Amygdala (tissue), 56 donors: ENCODE measurements at places on chromosomes 3 and 15.

DNA sequence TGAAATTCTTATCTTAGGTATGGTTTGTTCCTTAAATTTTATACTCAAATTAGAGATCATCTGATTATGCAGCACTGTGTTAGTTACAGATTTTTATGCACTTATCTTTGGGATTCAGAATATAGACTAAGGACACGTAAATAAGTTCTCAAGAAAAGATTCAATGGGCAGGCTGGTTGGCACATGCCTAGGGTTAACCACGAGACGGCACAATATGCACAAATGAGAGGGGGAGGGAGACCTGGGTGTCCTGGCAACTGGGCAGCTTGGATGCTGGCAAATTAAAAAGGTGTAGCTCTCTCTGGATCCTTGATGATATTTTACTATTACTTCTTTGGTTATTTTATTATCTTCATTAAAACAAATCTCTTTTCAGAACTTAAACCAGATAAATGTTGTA, 672 bp downstream of the AADAC start:
- DNase-seq = no peak

DNA sequence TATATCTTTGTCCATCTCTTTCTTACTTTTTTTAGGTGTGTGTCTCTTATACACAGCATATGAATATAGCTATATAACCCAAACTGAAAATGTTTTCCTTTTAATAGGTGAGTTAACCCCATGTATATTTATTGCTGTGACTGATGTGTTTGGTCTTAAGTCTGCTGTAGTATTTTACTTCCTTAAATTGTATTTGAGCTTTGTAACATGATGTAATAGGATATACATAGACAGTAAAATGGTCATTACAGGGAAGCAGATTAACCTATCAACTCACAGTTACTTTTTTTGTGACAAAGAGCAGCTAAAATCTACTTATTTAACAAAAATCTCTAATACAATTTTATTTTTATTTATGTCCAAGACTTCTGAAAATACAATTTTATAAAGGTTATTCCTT, 51.8 kb upstream of the CDAN1 start:
- DNase-seq = no peak

GRCh38 chr3:128353991-128354687, 112.6 kb downstream of the DNAJB8 start:
- DNase-seq = no peak

DNA sequence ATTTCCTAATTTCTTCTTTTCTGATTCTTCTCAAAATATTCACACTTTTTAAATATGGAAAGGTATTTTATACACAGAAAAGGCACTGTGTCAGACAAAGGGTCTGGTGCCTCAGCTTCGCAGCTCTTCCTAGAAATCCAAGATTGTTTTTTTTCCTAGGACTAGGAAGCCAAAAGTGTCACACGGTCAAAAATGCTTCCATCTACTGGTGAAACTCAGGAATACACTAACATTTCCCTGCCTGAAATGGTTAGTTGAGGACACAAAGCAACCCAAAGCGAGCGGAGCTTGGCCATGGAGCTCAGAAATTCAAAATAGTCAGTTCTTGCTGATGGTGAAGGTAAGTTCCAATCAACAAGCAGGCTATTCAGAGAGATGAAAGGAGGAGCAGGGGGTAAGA, 426.5 kb upstream of the RASGRP1 start:
- no peak for DNase-seq

GRCh38 chr3:9946112-9947024, 5.8 kb downstream of the PRRT3 start:
- DNase-seq = peak; percentile 65

DNA sequence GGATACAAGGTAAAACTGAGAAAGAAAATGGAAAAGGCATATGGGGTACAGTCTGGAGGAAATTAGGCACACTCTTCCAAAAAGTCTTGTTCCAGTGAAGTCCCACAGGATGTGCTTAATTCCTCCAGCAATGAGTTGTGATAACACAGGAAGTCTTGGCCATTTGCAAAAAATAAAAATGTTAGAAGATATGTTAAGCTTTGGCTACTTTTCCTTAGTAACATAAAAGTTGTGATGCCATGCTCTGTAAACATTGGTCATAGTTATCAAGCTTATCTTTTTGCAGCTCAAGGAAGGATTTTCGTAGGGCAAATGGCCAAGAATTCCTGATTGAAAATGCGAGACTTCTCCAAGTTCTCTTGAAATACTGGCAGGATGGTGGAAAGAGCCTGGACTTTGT, 26.4 kb downstream of the LNP1 start:
- DNase-seq = no peak

DNA sequence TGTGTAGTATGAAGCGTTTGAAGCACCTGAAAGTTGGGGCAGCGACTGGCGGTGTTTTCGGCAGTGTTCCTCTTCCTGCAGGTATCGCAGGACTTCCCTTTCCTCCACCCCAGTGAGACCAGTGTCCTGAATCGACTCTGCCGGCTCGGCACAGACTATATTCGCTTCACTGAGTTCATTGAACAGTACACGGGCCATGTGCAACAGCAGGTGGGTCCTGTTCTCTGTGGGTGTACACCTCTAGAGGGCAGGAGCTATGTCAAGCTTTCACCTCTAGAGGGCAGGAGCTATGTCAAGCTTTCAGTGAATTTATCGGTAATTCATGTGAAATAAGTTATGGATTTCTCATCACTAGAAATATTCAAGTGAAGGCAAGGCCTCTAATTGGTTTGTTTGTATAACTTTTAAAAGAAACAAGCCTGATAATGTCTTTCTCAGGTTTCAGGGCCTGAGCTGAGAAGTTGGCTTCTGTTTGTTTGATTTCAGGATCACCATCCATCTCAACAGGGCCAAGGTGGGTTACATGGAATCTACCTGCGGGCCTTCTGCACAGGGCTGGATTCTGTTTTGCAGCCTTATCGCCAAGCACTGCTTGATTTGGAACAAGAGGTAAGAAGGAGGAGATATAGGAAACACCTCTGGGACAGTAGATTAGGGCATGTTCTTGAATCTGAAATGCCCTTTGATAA, 5.3 kb downstream of the TUBGCP4 start:
- no peak for DNase-seq

- DNase-seq = no peak
Measured at GRCh38 chr3:96931119-96931862, 116.9 kb downstream of the EPHA6 start.

- DNase-seq = no peak
Measured at GRCh38 chr3:72615182-72615581, 233.1 kb downstream of the SHQ1 start.

GRCh38 chr3:53818221-53819162, 27.7 kb downstream of the CHDH start:
- DNase-seq = no peak

GRCh38 chr3:131973731-131974130, 61.1 kb downstream of the CPNE4 start:
- DNase-seq = no peak

- DNase-seq = no peak
Measured at GRCh38 chr3:41080141-41080540, 119.2 kb upstream of the CTNNB1 start.

- no peak for DNase-seq
Measured at GRCh38 chr3:143302638-143303171, 183.1 kb downstream of the CHST2 start.

DNA sequence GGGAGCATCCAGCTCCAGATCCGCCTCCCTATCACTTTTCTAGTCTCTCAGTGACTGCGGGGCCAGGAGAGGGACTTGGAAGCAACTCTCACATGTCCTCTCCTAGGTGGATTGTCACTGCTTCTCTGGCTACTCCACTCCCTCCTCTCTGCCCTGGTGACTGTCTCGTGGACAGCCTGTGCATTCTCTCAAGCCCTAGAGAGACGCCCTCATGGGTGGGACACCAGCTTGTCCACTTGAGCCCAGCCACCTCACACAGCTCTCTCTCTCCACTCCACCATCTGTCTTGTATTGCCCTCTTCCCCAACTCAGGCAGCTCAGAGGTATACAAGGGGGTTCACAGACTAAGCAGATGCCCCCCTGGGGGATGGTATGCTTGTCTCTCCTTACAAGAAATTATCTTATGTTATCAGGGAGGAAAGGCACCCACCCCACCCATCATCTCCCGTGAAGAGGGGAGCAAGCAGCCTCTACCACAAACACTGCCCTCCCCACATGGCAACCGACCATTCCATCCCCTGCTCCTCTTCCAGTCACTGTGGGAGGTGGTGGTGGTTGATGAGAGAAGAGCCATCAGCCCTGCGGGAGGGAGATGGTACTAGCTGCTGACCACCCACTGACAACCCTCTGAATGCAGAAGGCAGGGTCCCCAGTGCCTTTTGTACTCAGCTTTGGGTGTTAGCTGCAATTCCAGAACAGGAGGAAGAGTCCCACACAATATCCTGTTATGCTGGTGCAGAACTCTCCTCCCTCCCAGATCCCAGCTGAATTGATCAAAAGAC, 15.5 kb upstream of the LOXL1 start:
- DNase-seq = no peak

DNA sequence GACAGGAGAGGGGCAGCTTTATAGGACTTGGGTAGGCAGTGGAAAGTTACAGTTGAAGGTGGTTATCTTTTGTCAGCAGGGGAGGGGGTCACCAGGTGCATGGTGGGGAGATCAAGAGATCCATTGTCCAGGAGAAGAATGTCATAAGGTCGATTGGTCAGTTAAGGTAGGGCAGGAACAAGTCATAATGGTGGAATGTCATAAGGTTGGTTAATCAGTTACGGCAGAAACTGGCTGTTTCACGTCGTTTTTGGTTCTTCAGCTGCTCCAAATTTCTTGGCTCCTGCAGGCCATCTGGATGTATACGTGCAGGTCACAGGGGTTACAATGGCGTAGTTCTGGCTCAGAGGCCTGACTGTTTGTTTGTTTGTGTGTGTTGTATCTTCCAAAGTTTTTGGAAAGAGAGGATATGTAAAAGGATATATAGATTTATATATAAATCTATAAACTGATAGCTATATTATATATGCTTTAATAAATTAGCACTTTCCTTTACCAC, 565.1 kb downstream of the ZNF385D start:
- no peak for DNase-seq

DNA sequence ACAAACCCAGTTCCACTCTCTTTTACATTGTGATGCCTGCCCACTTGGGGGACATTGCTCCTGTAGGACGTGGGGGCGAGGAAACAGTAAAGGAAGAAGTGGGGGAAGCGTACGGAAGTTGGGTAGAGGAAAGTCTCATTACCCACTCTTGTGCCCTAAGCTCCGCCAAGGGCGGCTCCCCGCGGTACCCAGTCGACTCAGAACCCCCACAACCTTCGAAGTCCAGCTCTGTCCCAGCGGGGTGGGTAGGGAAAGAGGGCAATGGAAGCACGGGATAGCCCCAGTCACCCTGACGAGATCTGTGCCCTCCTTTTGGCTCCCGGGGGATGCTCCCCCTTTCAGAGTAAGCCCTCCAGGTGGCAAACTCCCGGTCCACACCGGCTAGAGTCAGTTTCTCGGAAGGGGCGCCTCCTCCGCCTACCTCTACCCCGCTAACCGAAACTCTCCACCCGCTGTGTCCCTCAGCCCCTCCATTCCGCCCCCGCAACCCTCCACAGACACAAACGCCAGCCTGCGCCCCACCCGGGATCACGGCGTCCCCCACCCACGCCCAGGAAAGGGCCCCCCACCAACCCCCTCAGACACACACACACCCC, 527 bp downstream of the CSNK1G1 start:
- DNase-seq = no peak

GRCh38 chr15:33693166-33693800, 275.0 kb upstream of the CHRM5 start:
- DNase-seq = no peak

DNA sequence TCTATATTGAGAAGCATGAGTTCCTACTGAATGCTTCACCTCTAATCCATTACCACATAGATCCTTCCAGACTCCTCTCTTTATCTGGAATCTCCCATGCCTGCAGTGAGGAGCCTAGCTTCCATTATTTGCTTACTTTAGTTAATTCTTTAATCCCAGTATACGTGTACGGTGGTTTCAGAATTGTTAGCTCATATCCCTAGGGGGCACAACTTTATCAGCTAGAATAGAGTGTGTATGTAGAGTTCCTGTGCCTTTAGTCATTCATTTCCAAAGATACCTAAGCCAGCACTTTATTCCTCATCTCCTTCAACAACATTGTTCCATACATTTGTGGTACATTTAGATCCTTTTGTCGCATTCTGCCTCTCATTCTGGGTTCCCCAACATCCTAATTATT, 226.0 kb downstream of the TJP1 start:
- no peak for DNase-seq

DNA sequence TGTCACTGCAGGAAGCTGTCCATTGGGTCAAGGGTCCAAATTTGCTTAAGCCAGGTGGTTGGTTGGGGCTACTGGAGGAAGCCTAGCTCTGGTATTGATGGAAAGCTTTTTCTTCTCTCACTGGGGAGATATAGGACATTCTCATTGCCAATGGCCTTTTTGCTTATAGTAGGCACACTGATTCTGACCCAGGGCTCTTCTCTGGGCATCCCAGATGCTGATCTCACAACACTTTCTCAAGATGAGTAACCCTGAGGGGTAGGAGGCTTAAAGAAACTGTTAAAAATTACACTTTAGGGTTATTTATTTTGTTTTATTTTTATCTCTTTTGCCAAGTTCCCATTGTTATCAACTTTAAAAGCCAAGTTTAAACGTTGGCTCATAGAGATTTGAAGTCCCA, 337.8 kb downstream of the LRRC3B start:
- no peak for DNase-seq

DNA sequence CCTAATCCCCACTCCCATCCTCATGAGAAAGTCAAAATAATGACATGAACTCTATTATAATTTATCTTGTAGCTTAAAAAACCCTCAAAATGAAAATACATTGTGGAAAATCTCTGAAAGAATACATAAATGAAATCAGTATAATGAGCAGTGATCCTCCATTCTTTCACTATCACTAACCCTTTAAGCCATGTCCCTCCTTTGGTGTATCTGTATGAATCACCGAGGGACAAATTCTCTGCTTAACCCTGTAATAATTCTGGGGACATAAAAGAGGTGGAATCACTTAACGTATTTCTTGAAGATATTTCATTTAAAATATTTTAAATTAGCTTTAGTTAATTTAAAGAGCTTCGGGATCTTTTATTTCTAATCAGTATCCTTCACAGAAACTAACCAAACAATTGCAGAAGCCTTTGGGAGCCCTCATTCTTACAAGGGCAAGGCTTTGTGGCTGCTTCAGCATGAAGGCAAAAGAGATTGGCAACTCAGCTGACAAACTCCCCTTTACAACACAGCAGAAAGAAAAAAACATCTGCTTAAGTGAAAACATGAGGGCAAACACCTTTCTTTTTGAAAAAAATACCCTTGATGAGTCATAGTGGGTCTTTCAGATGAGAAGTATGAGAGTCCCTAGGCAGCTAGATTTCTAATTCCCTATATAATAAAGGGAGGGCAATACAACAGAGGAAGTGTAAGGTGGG, 44.0 kb upstream of the ALCAM start:
- no peak for DNase-seq
